Activated CD4-positive, alpha-beta T cell treated with anti-CD3 and anti-CD28 coated beads, Interleukin-2, amount 50 U/mL, for 48 hours (primary cell): ENCODE measurements at places on chromosomes 7 and 10.

- DNase-seq = peak; percentile 26
Observed at GRCh38 chr10:7797582-7797981, 9.6 kb downstream of the ATP5F1C start.

- no peak for DNase-seq
Observed at GRCh38 chr7:127758105-127758504, 106.1 kb downstream of the SND1 start.

- no peak for DNase-seq
Observed at GRCh38 chr10:17643339-17643754, 604 bp upstream of the STAM start.

GRCh38 chr10:13206546-13207443 lies 27.4 kb downstream of the UCMA start:
- DNase-seq = no peak

DNA sequence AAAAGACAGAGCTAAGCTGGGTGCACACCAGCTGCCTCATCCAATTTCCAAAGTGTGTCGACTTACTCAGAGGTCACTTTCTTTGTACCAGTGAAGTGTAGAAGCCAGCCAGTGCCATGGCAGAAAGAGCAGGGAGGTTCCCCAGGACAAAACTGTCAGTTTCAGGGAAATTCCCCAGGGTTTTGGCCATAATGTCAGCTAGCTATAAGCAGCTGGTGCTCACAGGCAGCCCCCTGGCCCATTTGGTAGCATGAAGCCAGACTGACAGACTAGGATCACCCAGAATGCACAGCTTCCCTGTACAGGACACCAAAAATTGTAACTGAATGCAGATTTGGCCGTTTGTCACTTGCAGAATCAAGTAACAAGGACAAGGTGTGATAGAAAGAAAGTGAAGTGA lies 28.6 kb downstream of the MRPL32 start:
- no peak for DNase-seq

GRCh38 chr7:28681693-28682310 lies 269.5 kb downstream of the CREB5 start:
- no peak for DNase-seq

- peak; percentile 51 for DNase-seq
Observed at GRCh38 chr7:111137296-111138192, 46.6 kb downstream of the LRRN3 start.

- no peak for DNase-seq
Observed at GRCh38 chr10:120616311-120616911, 159.4 kb downstream of the PLPP4 start.

DNA sequence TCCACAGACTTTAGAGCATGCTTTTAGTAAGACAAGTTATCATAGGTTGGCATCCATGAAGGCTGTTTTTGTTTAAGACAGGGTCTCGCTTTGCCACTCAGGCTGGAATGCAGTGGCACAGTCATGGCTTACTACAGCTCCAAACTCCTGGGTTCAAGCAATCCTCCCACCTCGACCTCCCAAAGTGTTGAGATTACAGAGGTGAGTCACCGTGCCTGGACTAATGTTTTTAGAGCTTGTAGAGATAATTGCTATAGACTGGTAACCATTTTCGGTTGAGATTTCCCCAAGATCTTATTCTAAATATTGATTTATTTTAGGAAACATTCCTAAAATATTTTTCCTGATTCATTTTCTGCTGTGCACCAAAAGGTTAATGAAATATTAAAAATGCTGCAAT lies 5.4 kb upstream of the ZNF398 start:
- no peak for DNase-seq

- DNase-seq = peak; percentile 42
Observed at GRCh38 chr10:119478111-119478802, 64.3 kb downstream of the RGS10 start.

DNA sequence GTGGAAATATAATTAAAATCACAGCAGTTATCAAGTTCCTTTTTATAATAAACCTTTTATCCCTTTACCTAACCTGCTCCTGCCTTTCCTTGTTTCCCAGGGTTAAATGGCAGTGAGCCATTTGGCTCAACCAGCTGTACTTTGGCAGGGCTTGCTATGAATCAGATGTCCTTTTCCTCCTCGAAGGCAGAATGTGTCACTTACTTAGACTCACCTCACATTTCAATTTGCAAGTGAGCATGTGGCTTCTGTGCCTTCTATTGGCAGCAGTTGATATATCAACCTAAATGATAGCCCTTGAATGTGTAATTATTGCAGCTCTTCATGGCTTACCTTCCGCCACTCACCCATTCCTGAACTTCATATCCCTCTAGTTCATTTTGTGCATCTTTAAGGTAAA lies 301.7 kb downstream of the CSTF2T start:
- no peak for DNase-seq

- DNase-seq = no peak
Observed at GRCh38 chr7:55066524-55066923, 47.7 kb downstream of the EGFR start.

GRCh38 chr10:113103131-113103840 lies 153.2 kb downstream of the TCF7L2 start:
- DNase-seq = no peak

DNA sequence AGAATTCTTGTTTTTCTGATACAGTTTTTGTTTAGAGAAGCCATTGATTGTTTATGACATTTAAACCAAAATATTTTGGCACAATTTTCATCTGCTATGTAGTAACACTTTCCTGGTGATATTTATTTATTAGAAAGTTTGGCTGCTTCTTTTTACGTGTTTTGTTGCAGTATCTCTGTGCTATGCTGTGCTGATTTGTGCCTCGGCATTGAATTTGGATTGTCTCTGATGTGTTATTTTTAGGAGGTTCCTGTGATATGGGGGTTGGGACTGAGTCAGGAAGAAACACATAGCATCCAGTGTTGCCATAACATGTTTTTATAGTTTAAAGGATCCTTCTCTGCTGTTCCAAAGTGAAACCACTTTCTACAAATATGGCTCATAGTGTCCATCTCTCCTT lies 1197.7 kb upstream of the LRRN3 start:
- no peak for DNase-seq

DNA sequence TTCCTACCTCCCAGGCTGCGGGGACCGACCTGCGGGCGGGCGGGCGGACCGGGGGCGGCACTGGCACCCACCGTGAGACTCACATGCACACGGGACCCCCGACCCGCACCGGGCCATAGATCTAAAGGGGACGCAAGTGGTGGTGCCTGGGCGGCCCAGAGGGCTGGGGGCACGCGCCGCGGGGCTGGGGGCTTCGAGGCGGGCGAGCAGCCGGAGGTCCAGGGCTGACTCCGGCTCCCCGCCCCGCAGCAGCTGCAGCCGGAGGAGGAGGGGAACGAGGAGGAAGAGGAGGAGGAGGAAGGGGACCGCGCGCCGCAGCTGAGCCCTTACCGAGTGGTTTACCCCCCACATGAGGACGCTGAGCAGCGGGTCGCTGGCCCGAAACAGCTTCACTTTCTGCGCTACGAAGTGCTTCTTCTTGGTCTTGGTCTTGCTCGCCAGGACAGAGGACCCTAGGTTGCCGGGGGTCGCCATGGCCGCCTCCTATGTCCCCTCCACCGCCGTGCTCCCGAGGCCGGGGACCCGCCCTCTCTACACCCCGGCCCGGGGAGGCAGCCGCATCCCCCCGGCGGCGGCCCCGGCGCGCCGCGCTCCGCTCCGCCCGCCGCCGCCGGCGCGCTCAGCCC lies 412 bp downstream of the PIP4K2A start:
- DNase-seq = peak; percentile 51

DNA sequence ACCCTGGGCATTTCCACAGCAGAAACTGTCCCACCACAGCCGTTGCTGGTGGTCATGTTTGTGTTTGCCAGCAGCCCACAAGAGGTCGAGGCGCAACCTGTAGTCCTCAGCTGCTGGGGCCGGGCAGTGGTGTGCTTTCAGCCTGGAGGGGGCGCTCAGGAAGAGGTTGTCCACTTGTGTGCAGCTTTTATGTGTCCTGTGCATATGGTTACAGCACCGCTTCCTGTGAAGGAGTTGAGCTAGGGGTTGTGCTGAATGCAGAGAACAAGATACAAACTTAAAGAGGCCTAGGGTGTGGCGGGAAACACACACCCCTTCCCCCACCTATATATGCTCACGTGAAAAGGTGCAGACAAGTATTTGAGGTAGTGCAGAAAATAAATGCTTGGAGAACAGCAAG lies 29.5 kb upstream of the PFKFB3 start:
- peak; percentile 62 for DNase-seq

- DNase-seq = no peak
Observed at GRCh38 chr7:43083106-43083505, 29.3 kb upstream of the HECW1 start.

DNA sequence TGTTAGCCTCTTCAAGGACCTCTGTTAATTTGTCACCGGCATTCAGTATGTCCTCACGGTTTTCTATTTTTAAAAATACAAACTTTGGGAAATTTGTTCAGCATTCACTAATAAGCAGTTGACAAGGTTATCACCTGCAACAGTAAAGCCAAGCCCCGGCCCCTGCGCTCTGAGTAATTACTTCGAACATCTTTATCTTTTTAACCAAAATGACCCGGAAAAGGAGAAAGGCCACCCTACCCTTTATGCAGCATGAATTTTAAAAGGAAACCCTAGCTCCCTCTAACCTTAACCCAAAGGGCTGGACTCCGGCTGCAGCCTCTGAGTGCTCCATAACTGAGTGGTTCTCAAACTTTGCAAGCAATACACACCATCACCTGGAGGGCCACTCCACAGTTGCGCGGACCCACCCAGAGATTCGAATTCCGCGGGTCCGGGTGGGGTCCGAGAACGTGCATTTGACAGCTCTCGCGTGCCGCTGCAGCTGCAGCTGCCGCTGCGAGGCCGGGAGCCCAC lies 940 bp downstream of the NSMCE4A start:
- no peak for DNase-seq

DNA sequence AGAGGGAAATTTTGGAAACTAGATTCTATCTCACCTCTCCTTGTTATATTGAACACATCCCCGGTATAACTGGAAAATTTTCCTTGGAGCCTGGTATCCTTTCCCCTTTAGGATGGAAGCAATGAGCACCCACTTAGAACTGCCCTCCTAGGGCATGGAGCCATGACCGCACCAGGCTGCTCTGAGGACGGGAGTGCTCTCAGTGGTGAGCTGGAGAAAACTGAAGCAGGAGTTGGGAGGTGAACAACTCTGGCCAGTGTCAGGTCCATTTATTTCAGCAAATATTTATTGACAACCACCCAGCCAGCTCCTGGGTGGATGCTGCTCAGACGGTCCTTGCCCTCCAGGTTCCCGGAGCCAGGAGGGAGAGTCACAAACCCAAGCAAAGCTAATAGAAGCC lies 278.1 kb downstream of the WDR11 start:
- DNase-seq = no peak

GRCh38 chr10:46514899-46515298 lies 41.6 kb downstream of the GPRIN2 start:
- DNase-seq = no peak

- no peak for DNase-seq
Observed at GRCh38 chr10:84140036-84140379, 699 bp downstream of the GHITM start.

DNA sequence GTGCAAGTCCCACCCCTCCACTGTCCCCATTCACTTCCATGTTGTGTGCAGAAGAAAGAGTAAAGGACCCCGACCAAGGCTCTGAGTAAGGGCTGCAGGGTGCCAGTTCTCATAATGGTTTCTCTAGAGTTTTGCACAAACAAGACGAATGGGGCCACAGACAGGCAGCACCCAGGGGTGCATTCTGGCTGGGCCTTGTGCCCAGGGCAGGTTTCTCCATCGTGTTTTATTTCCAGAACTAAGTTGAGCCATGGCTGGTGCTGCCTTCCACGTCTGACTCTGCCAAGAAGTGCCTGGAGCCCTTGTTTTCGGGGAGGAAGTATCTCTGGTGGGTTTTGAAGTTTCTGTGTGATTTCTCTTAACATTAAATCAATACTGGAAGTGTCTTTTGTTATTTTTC lies 95.0 kb upstream of the SDK1 start:
- DNase-seq = no peak

DNA sequence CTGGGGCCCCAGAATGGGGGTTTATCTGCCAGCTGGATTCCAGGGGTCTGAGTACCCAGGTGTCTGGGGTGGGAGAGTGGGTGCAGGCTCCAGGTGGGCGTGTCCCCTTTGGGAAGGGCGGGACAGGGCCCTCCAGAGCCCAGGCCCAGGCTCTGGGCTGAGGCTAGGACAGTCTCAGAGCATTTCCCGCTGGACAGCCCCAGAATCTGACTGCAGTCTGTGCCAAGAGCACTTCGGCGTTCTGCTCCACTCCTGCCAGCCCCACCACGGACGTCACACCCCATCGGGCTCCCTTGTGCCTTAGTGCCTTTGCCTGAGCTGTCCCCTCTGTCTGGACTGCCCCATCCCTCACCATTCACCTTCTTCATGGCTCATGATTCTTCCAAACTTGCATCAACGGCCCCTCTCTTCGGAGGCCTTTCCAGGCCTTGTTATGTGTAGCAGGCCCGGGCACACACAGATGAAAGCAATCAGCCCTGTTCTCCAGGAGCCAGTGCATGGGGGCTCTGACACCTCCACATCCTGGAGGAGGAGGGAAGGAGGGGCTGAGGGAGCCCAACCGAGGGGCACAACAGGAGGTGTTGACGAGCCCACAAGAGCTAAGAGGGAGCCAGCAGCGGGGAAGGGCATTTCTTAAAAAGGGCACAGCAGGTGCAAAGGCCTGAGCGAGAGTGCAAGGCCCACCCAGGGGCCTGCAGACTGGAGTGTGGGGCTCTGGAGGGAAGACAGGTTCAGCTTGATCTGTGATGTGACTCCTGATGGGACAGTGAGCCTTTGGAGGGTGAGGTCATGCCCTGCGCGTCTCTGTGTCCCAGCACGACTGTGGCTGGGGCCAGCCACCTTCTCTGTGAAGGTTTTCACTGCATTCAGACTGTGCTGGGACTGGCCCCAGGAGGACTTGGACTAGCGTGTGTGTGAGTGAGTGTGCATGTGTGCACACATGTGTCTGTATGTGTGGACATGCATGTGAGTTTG lies 41.7 kb downstream of the GTF2IRD1 start:
- DNase-seq = no peak

- no peak for DNase-seq
Observed at GRCh38 chr10:13072339-13072738, 27.6 kb upstream of the OPTN start.

GRCh38 chr10:22597138-22597537 lies 117.2 kb downstream of the PIP4K2A start:
- DNase-seq = no peak
